ENCODE measurements at places on chromosomes 2 and 18.

DNA sequence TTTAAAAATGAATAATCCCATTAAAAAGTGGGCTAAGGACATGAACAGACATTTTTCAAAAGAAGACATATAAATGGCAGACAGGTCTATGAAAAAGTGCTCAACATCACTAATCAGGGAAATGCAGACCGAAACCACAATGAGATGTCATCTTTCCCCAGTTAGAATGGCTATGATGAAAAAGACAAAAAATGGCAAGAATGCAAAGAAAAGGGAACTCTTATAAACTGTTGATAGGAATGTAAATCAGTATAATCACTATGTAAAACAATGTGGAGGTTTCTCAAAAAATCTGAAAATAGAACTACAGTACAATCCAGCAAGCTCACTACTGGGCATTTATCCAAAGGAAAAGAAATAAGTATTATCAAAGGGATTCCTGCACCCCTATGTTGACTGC lies 169.2 kb downstream of the METTL4 start:
- DNase-seq, result no peak

DNA sequence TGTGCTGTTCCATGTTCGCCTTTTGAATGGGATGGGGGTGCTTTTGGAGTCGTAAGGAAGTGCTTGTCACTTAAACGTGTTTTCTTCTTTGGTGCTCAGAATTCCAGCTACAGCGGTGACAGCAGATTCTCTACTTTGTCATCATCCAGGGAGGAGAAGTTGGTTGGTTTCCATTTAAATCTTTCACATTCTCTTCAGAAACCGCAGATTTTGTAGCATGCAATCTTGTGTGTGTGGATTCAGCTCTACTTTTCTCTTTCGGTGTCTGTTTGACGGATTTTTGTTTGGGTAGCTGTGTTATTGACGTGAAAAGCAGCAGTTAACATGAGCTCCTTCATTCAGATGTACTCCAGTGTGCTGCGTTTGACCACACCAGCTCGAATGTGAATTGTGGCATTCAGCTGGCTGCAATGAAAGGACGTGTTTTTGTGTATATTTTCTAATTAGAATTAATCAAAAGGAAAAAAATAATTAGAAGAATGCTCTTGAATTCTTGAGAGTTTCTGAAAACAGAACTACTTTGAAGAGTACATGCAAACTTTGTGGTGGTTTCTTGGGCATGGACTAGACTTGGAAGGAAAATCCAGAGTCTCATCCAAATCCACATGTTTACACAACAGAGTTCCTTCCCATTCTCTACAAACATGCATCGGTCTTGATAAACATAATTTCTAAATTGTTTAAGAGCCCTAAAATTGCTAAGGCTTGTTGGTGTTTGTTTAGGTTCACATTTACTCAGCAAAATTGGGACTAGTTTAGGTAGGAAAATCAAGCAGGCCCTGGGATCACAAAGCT lies 68.7 kb upstream of the RBM44 start:
- no peak for DNase-seq

DNA sequence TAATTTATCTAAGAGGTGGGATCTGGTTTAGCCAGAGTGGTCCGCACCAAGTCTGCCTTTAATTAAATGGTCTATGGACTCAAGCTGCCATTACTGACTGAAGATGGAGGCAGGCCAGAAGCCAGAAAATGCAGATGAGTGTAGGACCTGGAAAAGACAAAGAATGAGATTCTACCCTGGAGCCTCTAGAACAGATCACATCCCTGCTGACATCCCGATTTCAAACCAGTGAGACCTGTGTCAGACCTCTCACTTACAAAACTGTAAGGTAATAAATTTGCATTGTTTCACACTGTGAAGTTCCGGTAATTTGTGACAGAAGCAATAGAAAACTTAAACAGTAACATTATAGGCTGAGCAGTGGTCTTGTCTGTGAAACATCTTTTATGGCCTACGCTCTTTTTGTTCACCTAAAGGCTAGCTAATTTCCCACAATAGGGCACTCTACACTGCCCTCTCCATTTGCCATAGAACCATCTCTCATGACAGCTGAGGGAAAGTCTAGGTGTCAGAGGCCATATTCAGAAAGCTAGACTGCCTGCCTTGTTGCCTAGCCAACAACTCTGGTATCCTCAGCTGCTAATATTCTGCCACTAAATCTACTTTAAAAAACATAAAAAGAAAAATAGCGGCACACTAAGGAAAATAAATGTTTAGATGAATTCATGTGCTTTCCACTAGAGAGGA lies 1396.2 kb upstream of the PIK3C3 start:
- no peak for DNase-seq

GRCh38 chr18:39558658-39559057 lies 1993.1 kb upstream of the CELF4 start:
- DNase-seq, result no peak

DNA sequence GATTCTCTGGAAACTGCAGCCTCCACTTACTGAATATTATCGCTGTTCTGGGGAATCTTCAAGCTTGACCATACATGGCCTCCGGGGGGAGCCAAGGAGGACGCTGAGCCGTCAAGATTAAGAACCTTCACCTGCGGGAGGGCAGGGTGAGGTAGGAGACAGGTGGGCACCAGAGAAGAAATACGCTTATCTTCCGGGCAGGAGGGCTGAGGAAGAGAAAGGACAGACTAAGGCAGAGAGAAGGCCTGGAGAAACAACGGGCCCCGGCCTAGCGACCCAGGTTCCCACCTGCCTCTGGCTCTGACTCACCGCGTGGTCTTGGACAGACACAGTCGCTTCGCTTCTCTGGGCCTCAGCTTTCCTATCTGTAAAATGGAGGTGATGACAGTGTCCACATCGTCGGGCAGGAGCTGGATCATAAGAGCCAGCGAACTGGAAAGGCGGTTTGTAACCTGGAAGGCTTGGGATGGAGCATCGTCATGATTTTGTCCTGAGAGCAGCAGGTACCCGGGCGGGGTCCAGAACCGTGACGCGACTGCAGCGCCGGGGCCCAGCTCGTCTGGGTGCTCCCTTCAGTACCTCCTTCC lies 659 bp downstream of the ZNF142 start:
- peak; percentile 79 for DNase-seq

DNA sequence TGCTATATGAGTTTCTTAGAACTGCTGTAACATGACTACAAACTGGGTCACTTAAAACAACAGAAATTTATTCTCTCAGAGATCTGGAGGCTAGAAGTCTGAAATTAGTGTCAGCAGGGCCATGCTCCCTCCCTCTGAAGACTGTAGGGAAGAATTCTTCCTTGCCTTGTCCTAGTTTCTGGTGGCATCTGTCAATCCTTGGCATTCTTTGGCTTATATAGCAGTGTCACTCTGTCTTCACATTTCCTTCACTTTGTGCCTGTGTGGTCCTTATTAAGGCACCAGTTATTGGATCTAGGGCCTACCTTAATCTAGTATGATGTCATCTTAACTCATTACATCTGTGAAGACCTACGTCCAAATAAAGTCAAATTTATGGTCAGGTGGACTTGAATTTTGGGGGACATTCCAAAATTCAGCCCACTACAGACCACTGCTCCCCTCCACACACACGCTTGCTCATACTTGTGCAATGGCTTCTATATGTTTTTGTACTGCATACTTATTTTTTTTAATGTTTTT lies 7.6 kb downstream of the ZC3H15 start:
- no peak for DNase-seq

DNA sequence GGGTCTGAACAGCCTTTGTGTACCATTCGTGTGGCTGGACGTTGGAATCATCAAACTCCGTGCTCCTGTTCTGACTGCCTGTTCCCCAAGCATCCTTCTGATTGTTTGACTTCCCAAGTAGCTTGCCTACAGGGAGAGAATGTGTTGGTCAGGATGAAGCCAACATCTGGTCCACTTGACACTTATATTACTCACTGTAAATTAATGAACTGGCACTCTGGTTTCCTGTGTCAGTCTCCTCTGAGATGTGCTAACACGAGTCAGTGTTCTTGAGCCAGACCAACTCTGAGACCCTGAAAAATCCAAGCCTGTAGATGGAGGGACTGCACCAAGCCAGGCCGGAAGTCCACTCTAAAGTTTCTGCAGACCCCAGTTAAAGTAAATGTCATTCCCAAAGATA lies 440.9 kb downstream of the ZNF516 start:
- no peak for DNase-seq

GRCh38 chr2:64105670-64106461 lies 38.4 kb downstream of the PELI1 start:
- DNase-seq, result peak; percentile 72

All from DMS53 (cell line).